ENCODE measurements at places on chromosomes 1 and 21.

DNA sequence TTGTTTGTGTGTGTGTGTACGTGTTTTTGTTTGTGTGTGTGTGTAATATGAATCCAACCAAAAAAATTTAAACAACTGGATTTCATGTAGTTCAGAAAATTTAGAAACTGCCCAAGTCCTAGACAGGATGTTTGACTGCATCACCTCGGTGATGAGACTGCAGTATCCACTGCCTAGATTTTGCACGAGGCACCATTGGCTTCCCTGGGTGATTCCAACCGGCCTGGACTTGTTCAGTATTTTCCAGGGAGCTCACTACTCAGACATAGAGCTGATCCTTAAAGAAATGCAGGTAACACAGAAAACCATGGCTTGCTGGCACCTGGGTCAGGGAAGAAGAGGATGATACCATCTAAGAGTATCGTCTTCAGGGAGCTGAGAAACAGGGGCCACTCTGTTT, 18.2 kb upstream of the KCNK2 start:
- DNase-seq = no peak

GRCh38 chr1:201153474-201154388, 543 bp downstream of the TMEM9 start:
- DNase-seq = no peak

DNA sequence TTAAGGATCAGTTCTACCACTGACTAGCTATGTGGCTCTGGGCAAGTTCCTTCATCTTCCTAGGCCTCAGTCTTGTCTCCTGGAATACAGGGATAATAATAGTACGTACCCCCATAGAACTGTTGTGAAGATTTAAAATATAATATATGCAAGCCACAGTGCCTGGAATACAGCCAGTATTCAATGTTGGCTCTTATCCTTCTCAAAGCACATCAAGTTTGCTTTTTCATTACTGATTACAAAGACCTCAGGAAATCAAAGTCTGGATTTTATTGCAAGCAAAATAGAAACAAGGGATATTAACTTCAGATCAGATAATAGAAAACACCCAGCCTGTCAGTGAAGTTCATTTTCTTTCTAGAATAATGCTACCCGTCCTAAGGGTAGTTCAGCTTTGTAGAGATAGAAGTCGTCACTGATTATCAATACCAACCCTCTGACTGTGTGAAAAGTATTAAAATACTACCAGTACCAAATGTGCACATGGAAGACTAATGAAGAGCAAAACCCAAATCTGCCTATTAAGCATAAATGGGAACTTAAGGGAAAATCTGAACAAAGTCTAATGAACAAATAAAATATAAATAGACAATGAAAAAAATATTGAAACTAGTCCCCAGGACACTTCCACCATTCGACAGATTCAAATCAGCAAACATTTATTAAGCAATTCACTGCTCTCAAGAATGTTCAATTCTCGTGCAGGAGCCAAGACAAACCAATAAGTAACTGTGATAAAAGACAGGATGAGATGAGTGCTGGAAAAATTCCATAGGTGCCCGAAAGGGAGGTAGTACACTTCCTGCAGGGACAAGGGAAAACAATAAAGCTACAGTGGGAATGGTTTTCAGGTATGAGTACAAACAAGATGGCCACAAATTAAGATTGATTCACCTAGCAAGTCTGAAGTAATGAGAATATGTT, 206.2 kb downstream of the SMYD3 start:
- DNase-seq = no peak

DNA sequence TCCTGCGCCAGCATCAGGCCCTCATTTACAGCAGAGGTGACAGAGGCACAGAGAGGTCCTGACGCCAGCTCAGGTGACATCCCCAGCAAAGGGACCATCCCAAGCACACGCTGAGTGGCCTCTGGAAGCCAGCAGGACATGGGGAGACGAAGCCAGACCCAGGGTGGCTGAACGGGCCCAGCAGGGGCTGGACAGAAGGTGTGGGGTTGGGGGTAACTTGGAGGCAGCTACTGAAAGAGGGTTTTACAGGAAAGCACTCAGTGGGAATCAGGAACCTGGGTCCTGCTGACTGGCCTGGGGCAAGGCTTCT, 1.6 kb upstream of the ARHGEF16 start:
- no peak for DNase-seq

GRCh38 chr1:244448279-244449036, 3.3 kb downstream of the ADSS2 start:
- DNase-seq = no peak

DNA sequence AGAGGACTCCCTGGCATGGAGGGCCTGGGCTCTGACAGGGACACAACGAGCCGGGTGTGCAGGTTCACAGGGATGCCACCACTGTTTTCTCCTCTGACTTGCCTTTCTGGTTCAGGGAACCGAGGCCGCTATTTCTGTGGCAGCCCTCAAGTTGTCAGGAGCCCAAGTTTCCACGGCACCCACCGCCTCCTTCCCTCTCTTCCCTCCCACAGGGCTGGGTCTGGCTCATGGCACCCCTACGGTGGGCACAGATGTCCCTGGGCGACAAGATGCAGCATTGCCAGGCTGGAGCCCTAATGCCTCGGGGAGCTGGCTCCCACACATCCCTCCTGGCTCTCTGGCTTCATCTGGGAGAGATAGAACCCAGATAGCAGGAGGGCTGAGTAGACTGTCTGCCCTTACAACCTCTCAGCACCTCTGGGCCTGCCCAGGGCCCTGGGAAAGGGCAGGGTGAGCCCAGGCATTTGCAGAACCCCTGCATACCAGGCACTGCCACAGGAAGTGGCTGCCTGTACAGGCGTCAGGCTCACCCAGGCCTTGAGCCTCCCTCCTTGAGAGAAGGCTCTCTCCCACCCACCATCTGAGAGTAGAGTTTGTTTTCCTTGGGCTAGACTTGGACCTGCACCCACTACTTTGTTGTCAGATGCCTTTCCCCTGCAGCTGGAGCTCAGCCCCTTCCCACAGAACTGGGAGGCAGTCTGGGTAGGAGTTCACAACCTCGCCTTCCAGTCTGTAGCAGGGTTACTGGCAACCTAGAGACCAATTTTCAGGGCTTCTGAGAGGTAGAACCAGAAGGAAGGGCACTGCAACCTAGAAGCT, 20.5 kb downstream of the KCNC4 start:
- no peak for DNase-seq

GRCh38 chr1:20366056-20366462, 75.4 kb downstream of the VWA5B1 start:
- no peak for DNase-seq

- no peak for DNase-seq
Measured at GRCh38 chr1:162919034-162919433, 58.1 kb upstream of the CCDC190 start.

DNA sequence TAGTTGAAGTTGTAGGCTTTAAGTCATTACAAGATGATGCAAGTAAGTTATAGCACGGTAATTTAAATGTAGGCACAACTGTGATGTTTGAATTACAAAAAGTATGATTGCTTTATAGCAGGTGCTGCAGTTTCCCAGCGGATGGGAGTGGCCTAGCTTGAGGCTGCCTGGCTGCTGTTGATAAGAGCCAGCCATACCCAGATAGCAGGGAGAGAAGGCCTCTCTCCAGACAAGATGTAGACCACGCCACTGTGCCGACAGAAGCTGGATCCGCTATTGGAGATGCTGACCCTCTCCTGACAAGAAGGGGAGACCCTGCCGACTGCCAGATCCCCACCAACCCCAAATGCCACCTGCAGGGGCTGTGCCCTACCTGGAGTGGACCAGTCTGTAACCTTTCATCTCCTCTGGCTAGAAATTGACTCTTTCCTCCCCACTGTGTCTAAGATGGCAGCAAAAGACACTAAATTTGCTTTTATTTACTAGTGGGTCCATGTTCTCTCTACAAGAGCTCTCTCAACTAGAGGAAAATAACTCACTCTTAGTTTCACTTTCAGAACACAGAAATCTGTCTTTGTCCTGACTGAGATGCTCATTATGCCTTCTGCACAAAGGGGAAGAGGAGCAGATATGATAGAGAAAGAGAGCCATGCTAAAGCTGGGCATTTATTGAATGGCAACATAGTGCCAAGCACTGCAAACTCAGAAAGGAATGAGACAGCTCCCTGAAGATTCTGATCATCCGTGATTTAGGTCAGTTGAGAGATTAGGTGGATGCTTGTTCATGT, 127.9 kb downstream of the URB2 start:
- DNase-seq = no peak

- no peak for DNase-seq
Measured at GRCh38 chr1:247296599-247297180, 35.0 kb downstream of the ZNF496 start.

DNA sequence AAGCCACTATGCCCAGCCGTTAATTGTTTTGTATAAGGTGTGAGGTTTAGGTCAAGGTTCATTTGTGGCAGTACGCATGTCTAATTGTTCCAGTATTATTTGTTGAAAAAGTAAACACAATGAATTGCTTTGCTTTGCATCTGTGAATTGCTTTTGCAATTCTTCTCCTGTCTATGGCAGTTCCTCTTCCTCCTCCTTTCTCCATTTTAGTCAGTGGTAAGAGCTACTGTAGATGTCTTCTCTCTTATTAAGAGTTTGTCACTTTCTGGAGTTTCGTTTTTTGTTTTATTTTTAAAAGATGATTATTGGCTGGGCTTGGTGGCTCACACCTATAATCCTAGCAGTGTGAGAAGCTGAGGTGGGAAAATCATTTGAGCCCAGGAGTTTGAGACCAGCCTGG, 29.2 kb downstream of the C1orf185 start:
- DNase-seq = no peak

DNA sequence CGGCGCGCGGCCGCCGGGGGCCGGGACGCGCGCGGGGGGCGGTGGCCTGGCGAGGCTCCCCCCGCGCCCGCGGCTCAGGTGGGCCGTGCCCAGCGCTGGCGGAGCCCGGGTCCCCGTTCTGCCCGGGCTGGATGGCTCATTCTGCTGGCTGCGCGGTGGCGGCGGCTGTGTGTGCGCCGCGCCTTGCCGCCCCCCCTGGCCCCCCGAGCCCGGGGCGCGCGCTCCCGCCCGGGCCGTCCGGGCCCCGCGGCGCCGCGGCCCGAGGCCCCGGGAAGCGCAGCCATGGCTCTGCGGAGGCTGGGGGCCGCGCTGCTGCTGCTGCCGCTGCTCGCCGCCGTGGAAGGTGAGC, at the start of gene EPHB2:
Gene EPHB2, plus strand, starts transcription at position 139 of the 349 bp plus-strand sequence. Its CDS starts 144 bp downstream, at position 283.
- DNase-seq = no peak

DNA sequence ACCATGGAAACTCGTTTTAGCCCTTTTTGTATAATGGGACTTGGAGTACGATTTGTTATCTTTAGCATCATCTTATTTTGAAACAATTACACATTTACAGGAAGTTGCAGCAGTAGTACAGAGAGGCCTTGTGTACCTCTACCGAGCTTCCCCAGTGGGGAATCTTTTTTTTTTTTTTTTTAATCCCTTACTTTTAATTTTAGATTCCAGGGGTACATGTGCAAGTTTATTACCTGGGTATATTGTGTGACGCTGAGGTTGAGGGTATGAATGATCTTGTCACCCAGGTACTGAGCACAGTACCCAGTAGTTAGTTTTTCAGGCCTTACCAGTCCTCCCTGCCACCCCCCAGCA, 45.9 kb downstream of the HHAT start:
- DNase-seq = no peak

DNA sequence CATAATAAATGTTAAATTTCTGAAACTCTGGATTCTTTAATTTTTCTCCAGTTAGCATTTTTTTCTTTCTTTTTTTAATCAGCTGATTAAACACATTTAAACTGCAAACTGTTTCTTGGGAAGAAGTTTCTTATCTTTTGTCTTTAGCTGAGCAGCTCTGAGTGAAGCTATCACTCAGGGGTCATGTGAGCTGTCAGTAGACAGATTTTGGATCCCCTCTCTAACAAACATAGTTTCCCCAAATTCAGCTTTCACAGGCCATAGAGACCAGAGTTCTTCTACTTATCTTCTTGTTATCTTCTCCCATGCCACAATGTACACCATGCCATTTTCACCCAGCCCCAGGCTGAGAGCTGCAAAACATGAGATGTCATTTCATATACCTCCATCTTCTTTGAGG, 148.9 kb downstream of the CDC42BPA start:
- DNase-seq = no peak

- no peak for DNase-seq
Measured at GRCh38 chr1:161946071-161946987, 77.3 kb downstream of the OLFML2B start.

DNA sequence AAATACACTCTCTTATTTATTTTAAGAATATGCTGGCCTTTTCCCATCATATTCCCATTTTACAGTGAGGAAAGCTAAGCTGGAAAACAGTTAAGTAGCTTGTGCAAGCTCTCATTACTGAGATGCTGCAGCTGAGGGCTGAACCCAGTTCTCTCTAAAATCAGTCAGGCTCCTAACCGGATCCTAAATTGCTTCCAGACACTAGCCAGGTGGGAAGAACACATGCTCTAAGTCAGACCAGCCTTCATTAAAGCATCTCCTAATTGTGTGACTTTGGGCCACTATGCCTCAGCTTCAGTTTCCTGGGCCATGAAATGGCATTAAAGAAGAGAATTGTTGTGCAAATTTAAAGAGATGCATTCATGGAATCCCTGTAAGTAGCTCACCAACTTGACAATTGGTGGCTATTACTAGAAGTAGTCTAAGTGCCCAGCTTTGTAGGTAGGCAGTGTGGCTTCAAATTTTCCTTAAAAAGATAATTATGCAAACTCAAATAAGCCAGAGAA, 228.4 kb downstream of the DAB1 start:
- no peak for DNase-seq

DNA sequence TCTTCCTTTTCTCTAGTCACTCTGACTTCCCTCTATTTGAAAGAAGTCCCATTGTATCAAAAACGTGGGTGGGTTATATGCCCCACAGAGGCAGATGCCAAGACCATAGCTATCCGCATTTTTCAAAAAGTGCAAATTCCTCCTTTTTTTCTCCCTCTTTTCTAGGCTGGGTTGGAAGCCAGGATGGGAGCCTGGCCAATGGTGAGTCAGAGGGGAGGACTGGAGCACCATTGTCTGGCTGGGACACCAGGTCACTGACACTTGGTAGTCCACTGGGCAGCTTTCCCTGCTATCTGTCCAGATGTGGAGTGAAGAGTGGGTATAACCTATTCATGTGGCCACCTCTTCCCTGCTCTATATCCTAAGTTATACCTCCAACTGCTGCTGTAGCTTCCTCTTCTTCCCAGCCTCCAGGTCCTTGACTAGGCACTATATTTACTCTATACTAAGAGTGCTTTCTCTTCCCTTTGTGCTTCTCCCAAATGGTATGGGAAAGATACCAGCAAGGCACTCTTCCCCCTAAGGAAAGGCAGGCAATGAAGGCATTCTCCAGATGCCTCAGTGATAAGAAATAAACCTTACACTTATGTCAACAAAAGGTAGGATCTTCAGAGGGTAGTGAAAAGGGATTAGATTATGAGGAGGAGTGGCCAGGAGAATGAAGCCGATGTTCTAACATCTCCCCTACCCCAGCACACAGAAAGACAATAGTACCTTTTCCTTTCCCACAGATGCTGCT, 12.9 kb downstream of the PI4KB start:
- DNase-seq = no peak

- no peak for DNase-seq
Measured at GRCh38 chr1:65431111-65431705, 10.7 kb downstream of the LEPR start.

DNA sequence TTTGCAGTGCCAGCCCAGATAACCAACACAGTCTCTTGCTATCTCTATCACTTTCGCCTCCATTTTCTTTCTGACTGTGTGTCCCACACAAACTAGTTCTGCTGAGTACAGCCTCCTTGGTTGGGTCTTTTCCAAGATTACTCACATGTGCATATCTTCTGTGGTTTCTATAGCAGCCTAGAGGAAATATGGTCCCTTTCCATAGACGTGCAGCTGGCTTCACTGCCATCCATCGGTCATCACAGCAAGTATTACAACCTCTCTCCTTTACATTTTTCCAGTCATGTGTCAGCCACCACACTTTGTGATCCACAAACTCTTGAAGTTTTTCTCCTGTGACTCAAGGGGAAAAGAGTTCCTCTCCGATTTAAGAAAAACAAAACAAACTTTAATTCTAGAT, 893.4 kb upstream of the ADGRL4 start:
- DNase-seq = no peak
